ENCODE measurements at places on chromosomes 1 and 21.

- no peak for DNase-seq
Observed at GRCh38 chr1:214444182-214444939, 107.0 kb downstream of the PTPN14 start.

- no peak for DNase-seq
Observed at GRCh38 chr1:5349526-5349925, 642.7 kb downstream of the NPHP4 start.

- DNase-seq: no peak
Observed at GRCh38 chr1:206736878-206737728, 33.5 kb upstream of the IL19 start.

DNA sequence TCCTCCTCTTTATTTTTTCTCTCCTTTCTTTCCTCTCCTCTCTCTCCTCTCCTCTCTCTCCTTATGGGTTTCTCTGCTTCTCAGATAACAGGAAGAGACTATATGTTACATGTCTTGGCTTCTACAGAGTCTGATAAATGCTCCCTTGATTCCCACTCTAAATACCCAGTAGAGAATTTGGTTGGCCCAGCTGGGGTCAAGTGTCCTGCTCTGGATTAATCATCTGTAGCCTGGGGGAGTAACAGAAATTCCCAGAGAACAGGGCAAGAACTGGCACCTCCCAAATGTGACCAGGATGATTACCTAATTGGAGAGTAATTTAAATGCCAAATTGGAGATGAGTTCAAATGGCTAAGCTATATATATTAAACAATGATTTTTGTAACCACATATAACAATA, 146.1 kb upstream of the LMO4 start:
- no peak for DNase-seq

- DNase-seq: peak; percentile 35
Observed at GRCh38 chr1:210298296-210298695, 30.4 kb upstream of the HHAT start.
